ENCODE measurements at places on chromosomes 12 and 14.

- no peak for DNase-seq
These were observed 15.8 kb upstream of the PPP4R4 start for GRCh38 chr14:94158239-94158883.

DNA sequence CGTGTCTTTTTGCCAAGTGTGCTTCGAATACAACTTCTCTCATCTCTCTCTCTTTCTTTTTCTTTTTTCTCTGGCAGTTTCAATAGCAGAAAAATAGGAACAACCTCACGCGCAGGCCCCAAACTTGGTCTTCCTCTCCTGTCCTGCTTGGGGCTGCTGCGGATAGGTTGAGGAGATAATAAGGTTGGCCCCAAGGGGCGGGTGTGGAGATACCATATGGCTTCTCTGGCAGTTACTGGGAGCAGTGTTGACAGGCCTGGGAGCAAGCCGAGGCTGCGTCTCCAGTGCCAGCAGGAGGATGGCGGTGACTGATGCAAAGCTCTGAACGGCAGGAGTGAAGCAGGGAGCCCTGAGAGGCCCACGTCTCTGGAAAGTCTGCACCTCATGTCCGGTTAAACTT is 89.5 kb upstream of the MANSC4 start:
- no peak for DNase-seq

DNA sequence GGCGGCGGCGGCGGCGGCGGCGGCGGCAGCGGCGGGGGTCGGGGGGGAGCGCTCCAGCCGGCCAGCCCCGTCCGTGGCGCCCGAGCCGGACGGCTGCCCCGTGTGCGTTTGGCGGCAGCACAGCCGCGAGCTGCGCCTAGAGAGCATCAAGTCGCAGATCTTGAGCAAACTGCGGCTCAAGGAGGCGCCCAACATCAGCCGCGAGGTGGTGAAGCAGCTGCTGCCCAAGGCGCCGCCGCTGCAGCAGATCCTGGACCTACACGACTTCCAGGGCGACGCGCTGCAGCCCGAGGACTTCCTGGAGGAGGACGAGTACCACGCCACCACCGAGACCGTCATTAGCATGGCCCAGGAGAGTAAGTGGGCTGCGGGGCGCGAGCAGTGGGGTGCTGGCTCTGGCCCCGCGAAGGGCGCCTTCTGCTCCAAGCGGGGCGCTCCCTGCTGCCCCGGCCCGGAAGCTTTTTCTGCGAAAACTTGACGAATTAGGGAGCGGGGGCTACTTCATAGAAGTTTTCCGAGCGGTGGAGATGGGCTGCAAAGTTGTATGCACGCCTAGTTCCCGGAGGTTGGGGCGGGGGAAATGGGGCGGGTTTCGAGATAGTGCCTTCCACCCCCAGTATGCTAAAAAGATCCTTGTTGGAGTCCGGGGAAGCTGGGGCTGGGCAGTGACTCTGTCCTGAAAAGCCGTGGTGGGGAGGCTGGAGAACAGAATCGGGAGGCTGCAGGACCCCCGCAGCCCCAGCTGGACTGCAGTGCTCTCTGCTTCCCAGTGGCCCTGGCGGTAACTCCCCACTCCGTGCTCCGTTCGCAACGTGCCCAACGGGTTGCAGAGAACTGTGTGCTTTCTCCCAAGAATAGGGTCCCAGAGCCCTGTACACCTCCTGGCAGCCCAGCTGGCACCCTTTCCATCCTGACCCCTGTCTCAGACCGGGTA is 751 bp downstream of the GDF11 start:
- peak; percentile 81 for DNase-seq

DNA sequence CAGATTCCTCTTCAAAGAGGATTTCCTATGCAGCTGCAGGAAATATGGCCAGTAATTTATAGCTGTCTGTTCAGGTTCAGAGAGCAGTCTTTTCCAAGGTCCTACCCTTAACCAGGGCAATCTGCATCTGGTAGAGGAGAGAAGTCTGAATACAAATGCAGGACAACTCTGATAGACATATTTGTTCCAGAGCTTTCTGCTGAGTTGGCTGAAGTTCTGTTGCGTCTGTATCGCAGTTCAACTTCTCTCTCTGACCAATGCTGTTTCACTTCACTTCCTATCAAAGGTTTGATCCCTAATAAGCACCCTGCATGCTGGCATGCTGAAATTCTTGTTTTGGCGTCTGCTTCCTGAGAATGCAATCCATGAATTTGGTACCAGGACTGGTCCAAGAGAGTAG is 14.0 kb upstream of the CCDC91 start:
- DNase-seq = no peak

DNA sequence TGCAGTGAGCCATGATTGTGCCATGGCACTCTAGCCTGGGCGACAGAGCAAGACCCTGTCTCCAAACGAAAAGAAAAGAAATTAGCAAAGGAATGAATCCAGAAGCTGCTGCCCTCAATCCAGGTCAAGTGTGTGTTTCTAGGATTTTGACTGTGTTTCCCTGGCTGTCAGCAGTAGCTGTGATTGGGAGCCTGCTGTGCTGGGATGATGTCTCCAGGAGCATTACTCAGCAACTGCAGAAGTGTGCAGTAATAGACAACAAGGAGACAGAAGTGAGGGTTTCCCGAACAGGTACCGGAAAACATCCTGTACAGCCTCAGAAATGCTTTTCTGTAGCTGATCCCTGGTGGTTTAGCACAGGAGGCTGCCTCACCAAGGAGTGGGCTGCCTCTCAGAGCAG is 492.5 kb downstream of the FUT8 start:
- DNase-seq = no peak

DNA sequence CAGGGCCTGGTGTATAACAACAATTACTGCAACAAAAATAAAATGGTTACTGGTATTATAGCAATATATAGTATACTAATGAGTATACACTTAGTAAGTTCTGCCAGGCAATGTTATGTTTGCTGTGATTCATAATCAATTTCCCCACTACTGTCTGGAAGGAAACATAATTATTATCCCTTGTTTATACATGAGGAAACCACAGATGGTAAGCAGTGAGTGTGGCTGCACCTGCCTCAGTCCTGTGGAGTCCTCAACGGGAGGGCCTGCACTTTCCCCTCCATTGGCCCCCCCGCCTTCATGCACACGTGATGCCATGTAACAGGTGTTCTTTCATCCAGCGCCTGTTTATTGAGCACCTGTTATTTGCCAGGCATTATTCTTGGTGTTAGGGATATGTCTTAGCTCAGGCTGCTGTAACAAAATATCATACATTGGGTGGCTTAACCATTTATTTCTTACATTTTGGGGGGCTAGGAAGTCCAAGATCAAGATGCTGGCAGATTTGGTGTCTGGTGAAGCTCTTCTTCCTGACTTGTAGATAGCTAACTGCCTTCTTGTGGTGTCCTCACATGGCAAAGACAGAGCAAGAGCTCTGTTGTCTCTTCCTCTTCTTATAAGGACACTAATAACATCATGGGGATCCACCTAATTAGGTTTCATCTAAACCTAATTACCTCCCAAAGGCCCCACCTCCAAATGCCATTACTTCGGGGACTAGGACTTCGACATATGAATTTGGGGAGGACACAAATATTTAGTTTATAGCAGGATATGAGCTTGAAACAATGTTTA is 59.5 kb upstream of the CHGA start:
- DNase-seq = no peak

GRCh38 chr14:96497586-96497985 is 4.6 kb upstream of the PAPOLA start:
- DNase-seq = no peak

DNA sequence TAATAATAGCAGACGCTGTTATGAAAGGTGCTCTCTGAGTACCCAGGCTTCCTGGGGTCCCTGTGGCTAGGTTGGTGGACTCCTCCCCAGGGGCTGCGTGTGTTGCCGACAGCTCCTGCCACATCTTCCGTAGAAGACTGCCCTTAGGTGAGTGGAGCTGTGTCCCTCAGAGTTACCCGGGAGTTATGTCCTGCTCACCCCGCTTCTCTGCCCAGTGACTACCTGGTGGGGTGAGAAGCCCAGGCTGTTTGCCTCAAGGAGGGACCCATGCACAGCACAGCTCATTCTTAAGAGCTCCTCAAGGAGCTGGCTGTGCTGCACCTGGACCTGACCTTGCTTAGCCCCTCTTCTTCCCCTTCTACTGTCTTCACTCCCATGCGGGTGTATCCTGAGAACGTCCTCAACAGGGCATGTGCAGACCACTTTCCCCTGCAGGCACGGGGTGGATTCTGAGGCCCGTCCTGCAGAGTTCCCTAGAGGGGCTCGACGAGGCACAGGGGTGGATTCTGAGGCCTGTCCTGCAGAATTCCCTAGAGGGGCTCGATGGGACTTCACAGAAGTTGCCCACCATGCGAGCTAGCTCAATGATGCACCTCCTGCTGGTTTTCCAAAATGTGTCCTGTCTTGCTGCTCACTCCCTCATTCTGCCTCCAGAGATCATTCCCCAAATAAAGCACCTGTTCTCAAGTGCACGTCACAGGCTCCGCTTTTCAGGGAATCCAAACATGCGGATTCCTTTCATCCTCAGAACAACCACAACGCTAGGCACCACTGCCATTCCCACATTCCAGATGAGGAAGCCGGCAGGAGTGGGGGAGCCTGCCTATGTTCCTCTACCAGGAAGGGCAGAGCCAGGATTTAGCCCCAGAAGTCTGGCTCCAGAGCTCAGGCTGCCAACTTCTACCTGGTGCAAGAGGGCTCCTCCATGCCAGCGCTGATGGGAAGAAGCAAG is 231.9 kb downstream of the GLT1D1 start:
- peak; percentile 39 for DNase-seq

GRCh38 chr12:81089412-81089811 is 11.5 kb downstream of the ACSS3 start:
- DNase-seq = no peak

- no peak for DNase-seq
These were observed 183.3 kb downstream of the EFCAB11 start for GRCh38 chr14:89771251-89771650.

DNA sequence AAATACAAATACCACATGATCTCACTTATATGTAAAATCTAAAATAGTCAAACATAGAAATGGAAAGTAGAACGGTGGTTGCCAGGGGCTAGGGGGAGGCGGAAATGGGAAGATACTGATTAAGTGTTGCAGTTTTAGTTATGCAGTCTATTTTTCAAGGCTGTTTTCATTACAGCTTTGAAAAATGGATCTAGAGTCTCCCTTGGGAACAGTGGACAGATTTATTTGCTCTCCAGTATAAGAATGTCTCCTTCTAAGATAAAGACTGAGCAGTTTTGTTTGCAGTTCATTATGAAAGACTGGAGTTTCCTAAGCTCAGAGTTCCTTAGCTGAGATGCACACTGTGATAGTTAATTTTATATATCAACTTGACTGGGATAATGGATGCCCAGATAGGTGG is 202.5 kb downstream of the KLHL28 start:
- no peak for DNase-seq

DNA sequence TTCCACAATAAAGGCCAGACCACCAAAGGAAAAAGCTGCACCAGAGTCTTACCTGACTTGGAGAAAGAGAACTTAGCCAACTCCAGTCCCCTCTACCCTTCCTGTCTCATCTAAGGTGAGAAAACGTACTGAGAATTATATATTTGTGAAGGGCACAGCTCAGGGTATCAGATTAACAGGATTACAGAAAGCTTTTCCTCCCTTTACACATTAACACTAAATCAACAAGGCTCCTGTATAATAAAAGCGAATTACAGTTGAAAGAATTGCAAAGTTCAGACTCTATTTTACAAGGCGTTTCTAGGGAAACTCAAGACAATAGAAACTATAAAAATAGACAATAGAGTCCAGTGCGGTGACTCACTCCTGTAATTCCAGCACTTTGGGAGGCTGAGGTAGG is 82.7 kb upstream of the RPL10L start:
- no peak for DNase-seq

DNA sequence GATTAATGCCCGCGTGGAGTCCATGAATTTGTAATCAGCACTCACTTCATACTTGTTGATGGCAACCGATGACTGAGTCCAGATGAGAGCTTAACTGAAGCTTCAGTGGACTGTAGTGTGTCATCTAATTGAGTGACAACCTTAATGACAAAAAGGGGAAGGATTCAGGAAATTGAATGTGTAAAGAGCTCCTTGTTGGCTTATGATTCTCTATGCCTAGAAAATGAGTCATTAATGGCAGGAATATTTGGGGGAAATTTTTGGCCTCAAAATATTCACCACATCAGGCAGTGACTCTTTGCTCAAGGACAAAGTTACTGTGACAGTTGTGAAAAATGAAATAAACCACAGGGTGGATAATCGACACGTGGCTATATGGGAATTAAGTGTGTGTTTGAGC is 55.3 kb upstream of the STON2 start:
- DNase-seq = no peak

DNA sequence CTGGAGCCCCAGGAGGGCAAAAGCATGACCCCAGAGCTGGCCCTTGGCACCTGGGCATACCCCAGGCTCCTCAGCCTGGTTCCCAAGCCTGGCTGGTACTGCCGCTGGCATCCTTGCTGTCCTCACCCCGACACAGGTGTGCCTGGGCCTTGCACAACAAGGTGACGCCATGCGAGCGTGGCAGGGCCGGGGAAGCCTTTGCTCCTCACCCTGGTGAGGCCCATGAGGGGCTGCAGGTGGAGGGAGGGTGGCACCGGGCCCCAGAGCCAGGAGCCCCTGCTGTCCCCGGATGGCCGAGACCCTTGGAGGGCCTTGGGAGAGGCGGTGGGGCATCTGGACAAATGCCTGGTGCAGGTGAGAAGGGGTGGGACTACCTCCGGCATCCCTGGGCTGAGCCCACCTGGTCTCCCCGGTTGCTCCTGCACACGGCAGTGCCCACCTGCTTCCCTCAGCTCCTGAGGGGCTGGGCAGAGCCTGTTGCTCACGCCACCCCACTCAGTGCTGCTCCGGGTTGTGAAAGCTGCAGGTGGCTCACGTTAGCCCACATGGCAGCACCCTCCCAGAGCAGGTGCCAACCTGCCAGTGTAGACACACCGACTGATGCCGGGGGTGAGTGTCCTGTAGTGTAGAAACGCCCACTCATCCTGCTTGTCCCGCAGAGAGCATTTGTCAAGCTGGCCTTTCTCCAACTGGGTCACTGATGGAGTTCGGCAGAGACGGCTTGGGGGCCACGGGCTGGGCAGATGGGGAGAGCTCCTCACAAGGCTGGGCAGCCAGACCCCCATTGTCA is 24.6 kb upstream of the KIF26A start:
- peak; percentile 66 for DNase-seq

All from cardiac septum (tissue), 1 donor.